ENCODE measurements at places on chromosomes 2 and 18. TPM values are rescaled to one million over a fixed set of nuclear protein-coding genes. Genes with fewer than 3 reads are reported as not detected.
A peak's percentile ranks its signal among the peaks of the same experiment; 100 is the strongest.

Gene CYP27A1
- not detected for total RNA-seq

Gene DYNAP
- total RNA-seq, result not detected

Gene ITGA4
- 0.18 TPM for total RNA-seq

Gene CCDC74A
- 54.1 TPM for total RNA-seq

Gene MATN3
- total RNA-seq, result not detected

Gene RGPD3
- 1.3 TPM for total RNA-seq

Gene FAM237A
- total RNA-seq, result not detected

Gene MC2R
- total RNA-seq, result not detected

Gene CDH2
- total RNA-seq, result not detected

Gene INPP1
- 7.8 TPM for total RNA-seq

Gene NOTO
- total RNA-seq, result not detected

Gene LRRC30
- not detected for total RNA-seq

Gene SCYGR6
- not detected for total RNA-seq

Gene HJURP
- total RNA-seq, result 38.5 TPM

DNA sequence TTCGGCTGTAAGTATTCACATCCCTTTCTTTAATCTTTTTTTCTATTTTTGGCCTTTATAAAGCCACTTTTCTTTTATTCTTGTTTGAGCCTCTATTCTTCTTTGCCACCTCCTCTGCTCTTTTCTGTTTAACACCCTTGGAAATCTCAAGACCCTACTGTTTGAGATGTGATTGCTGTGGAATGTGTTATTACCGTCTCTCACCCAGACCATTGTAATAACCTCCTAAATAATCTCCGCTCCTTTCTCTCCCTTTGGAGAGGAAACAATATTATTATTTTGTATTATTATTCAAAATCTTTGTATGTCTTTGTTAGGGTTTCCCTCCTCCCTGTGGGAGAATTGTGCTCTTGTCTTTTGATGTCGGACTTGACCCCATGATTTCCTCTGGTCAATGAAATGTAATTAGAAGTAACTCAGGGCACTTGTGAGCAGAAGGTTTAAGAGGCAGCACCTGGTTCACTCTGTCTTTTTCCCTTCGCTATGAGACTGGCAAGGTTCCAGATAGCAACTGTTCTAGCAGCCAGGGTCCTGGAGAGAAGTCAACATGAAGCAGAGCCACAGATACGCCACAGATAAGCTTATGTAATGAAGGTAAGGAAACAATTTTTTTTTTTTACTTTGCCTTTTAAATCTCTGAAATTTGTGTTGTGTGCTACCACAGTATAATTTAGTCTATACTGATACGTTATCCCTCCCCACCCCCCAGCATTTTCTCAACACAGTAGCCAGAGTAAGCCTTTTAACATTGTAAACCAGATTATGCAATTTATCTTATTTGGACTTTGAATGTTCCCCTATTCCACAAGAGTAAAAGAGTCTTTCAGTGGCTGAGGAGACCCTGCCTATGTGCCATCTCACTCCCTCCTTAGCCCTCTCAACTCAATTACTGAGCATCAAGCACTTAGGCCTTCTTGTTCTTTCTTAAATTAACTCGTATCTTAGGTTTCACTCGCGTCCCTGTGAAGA is 601.2 kb upstream of the ZNF804A start:
- DNase-seq, result peak; percentile 98

GRCh38 chr2:143717536-143718168 is 588.4 kb downstream of the ARHGAP15 start:
- DNase-seq, result no peak

- DNase-seq, result no peak
Observed at GRCh38 chr18:44915661-44916060, 235.0 kb downstream of the SETBP1 start.

- no peak for DNase-seq
Observed at GRCh38 chr2:12602661-12603060, 114.1 kb upstream of the TRIB2 start.

- no peak for DNase-seq
Observed at GRCh38 chr2:26284132-26284531, 39.4 kb downstream of the HADHB start.

- no peak for DNase-seq
Observed at GRCh38 chr18:2625217-2625616, 30.3 kb upstream of the SMCHD1 start.

- no peak for DNase-seq
Observed at GRCh38 chr18:55605733-55606338, 17.8 kb upstream of the TCF4 start.

- peak; percentile 63 for DNase-seq
Observed at GRCh38 chr2:112121682-112122254, 16.4 kb upstream of the FBLN7 start.

GRCh38 chr18:38851526-38851925 is 1285.9 kb upstream of the CELF4 start:
- DNase-seq, result no peak

DNA sequence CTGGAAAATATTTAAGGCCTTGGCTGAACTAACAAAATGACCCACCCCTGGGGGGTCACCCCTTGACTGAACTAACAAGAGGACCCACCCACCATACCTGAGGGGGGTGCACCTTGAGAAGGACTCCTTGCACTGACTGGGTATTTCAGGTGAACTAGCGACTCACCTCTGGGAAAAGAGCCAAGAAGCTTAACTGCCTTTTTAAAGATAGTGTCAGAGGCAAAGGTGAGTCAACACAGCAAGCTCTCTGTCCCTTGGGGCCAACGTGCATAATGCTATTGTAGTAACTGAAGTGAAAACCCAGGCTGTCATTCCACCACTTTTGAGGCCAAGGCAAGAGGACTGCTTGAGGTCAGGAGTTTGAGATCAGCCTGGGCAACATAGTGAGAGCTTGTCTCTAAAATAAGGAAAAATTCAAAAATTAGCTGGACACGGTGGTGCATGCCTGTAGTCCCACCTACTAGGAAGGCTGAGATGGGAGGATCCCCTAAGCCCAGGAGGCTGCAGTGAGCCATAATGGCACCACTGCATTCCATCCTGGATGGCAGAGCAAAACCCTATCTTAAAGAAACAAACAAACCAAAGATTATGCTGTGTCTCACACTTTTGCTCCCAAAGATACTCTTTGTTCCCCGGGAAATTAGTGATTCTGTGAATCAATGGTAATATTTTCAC is 36.4 kb upstream of the ZCCHC2 start:
- no peak for DNase-seq

GRCh38 chr2:238638100-238638981 is 209.5 kb upstream of the TWIST2 start:
- DNase-seq, result no peak

DNA sequence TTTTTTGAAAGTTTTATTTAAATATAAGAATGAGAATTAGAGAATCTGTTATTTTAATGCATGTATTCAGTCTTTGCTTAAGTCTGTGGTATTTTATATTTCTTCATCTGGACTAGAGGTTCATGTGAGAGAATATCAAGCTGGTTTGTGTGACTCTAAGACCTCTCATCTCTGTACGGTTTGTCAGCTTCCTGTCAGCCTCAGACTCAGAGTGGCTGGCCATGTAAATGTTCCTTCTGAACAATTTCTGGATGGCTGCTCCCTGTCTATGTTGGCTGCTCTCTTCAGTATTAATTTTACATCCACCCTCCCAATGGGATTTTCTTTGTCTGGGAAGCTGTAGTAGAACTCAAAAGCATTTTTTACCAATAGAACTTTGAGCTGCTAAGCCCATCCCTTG is 225.3 kb upstream of the THUMPD2 start:
- no peak for DNase-seq

GRCh38 chr18:4453874-4454536 is 1.1 kb downstream of the DLGAP1 start:
- DNase-seq, result peak; percentile 50

GRCh38 chr2:20200697-20201555 is 24.0 kb downstream of the SDC1 start:
- DNase-seq, result no peak

GRCh38 chr2:195520671-195521155 is 136.3 kb upstream of the SLC39A10 start:
- DNase-seq, result no peak

DNA sequence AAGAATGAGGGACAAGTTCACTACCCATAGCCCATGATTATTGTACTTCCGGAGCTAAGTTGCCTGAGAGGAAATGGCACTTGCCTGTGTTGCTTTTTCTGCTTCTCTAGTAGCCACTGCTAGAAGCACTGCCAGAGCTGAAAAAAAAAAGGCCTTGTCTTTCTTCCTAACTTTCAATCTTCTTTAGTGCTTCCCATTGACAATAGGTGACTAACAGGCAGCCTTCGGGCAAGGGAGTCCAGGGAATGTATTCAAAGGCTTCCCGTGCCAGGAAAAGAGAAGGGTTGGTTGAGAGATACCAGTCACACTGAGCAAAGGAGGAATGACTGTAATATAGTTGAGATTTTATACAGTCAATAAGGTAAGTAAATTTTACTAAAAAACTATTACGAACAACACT is 242.0 kb downstream of the CALCRL start:
- DNase-seq, result no peak

GRCh38 chr18:59057969-59058368 is 81.7 kb upstream of the SEC11C start:
- DNase-seq, result no peak

GRCh38 chr18:5710235-5710634 is 166.4 kb upstream of the EPB41L3 start:
- DNase-seq, result no peak

DNA sequence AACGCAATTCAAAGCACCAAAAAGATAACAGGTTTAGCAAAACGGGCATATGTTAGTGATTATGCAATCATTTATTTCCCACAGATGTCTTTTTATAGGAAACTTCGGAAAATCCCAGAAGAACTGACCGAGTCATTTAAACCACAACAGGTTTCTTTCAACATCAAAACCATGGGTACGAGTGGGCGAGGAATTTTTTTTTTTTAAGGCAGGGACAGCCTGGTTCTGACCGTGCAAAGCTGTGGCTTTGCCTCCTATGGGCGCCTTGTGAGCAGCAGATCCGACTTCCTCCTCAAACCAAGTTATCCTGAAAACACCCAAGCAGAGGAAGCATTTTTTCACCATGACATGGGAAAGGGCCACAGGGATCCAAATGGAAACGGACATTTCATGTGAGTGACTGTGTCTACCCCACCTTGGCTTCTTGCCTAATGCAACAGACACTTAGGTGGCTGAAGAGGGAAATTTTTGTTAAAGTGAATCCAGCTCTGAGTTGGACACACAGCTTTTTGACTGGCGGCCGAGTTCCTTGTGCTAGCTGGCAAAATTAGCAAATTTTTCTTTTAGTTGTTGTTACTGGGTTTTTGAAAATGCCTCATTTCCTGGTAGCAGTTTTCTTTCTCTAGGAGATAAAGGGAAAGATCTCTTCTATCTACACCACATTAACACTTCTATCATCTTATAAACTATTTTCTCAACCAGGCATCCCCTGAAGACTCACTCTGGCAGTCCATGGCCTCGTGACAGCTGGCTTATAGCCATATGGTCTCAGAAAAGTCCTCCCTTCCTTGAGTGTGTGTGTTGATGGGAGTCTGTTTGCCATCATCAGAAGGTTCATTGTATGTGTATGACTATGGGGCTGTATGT is 487.4 kb upstream of the ZEB2 start:
- no peak for DNase-seq

DNA sequence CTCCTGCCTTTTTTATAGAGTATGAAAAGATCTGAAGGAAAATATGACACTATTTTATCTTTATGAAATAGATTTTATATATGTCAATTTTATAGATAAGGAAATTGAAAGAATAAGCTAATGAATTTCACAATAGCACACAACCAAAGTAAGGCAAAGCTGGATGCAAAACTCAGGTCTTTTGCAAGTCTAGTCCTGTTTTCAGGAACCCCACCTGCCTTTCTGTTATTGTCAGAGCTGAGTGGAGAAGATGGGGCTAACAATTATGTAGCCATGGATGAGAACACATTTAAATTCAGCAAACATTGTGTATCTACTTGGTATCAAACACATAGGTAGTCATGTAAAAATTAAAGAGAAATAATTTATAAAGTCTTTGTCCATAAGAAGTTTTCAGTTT is 161.5 kb upstream of the ZEB2 start:
- no peak for DNase-seq

- DNase-seq, result no peak
Observed at GRCh38 chr2:79005216-79005615, 20.3 kb upstream of the REG3G start.

GRCh38 chr18:48186861-48187260 is 222.3 kb downstream of the ZBTB7C start:
- no peak for DNase-seq

DNA sequence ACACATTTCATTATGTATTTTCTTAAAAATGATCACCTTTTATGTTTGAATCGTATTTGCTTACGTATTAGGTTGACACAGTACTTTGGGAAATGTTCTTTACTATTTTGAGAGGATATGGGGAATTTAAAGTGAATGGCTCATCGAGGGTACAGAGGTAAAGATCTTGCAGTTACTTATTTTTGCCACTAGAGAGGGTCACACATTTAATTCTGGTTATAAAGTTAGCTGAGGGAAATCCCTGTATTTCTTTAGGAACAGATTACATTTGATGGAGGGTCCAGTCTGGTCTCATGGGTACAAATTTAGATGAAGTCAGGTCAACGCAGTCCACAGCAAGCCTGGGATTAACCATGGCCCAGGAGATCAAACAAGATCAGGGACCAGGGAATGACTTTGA is 24.5 kb downstream of the DYNC2LI1 start:
- no peak for DNase-seq

DNA sequence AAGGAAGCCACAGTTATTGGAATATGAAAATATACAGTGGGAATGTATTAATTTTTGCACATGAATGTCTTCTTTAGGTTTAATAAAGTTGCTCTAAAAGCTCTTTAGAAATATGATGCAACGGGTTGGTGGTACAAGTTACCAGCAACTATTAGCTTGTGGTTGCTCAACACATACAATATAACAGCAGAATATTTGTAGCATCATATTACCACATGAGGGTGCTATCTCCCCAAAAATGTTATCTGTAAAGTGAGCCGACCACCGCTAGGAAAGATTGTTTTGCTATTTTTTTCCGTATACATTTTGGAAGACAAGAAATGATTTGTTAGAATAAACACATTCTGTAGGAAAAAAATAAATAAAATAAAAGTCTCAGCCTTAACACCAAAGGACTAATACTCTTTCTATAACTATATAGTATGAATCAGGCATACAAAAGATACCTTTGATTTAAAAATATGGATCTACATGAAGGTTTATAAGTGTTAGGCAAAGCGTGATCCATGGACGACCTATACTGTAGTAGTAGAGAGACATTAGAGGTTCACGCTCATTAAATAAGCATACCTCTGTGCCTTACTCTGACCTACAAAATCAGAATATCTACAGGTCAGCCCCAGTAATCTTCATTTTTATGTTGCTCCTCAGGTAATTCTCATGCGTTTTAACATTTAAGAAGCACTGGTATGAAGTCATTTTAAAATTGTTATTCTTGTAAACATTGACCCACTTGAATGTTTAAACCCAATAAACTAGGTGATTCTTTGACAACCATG is 1110.6 kb upstream of the ACVR2A start:
- peak; percentile 32 for DNase-seq
